SW 1271 (cell line): ENCODE measurements at places on chromosomes 4 and X.
A peak's percentile ranks its signal among the peaks of the same experiment; 100 is the strongest.

GRCh38 chrX:250965-251364, 30.2 kb upstream of the PLCXD1 start:
- no peak for DNase-seq

- no peak for DNase-seq
These were observed 324.0 kb downstream of the STIM2 start for GRCh38 chr4:27184508-27185155.

DNA sequence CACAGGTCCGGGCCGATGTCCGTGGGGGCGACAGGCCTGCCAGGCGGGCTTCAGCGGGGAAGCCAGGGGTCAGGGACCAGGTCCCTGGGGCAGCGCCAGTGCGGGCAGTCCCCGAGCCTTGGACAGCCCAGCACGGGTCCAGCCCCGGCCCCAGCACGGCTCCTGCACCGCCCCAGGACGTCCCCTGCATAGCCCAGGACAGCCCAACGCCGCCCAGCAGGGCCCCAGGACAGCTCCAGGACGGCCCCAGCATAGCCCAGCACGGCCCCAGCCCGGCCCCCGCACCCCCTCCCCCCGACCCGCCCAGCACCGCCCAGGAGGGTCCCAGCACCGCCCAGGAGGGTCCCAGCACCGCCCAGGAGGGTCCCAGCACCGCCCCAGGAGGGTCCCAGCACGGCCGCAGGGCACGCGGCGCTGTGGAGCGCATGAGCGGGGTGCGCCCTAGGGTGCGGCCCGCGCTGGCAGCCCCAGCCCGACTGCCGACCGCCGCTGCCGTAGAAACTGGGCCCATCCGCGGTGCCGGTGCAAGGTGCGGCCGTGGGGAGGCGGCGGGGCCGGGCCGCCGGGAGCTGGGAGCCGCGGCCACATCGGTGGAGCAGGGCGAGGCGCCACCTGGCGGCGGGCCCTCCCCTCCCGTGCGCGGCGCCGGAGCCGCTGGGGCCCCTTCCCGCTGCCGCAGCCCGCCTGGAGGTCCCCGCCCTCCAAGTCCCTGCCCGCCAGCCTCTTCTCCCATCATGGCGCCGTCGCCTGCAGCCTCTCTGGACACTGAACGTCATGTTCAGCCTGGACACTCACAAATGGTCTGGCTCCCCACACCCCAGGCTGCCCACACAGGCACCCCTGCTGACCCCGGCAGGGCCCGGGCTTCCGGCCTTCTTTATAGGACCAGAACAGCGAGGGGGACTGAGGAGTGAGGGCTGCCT, 106.8 kb upstream of the NKX1-1 start:
- DNase-seq: peak; percentile 24

GRCh38 chrX:69210581-69210980, 45.3 kb upstream of the PJA1 start:
- DNase-seq: no peak

DNA sequence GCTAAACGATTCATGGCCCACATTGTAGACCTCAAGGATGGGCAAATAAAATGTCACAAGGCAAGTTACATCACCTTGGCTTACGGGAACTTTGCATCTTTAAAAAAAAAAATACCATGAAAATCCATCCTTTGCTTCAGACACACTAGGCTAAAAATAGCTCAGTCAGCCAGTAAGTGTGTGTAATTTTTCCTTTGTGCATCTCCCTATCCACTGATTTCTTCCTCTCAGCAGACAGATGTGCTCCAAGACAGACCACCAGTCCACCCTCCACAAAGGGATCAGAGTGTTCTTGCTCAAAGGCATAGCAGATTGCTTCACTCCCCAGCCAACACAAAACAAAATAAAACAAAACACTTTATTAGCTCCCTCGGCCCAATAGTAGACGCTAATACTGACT, 14.6 kb downstream of the LDB2 start:
- no peak for DNase-seq

- DNase-seq: no peak
These were observed 206.0 kb downstream of the DCTD start for GRCh38 chr4:182711211-182711610.

GRCh38 chr4:46393606-46394005, 3.7 kb upstream of the GABRA2 start:
- no peak for DNase-seq

DNA sequence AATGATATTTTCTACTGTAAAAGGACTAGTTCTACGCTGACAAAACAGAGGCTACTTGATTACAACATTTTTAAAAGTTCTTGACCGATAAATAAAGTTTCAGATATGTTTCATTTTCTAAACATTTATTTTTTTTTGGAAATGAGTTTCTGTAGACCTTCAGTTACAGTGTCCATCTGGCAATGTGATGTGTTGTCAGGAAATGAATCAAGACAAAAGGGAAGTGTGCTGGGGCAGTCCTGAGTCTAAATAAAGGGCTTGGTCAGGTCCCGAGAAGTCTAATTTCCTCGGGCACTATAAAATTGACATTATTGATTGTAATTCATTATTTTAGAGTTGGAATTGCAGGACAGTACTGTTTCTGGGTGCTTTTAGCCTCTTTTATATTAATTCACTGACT, 57.0 kb upstream of the FTHL17 start:
- DNase-seq: no peak

DNA sequence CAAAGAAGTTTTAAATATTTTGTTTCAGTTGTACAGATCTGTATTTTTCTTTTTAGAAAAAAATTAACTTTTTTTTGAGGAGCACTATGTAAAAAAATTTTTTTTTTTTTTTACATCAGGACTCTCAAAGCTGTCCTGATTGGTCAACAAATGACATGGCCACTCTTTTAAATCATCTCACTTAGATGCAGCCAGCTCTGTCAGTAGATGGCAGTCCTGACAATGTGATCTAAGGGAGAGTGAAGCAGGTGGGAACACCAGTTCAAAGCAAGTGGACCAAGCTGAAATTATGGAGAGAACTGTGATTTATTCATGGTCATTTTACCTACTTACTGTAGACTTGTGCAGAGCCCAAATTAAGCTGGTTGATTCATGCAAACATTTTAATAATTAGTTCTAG, 174.7 kb upstream of the GPRIN3 start:
- DNase-seq: peak; percentile 0

DNA sequence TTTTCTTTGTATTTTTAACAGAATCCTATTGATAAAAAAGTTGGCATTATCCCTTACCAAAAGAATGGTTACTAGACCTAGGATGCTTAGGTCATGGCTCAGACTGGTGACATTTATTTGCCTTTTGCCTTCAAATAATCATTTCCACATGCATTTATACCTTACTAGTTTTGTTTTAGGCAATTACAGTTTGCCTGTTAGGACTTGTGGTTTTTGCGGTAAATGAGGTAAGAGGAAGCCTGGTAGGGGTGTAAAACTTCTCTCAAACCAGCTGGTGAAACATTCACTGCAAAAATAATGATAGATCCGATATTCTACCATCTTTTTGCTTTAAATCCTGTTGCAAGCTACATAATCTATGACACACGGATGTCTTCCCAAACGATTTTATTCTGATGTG, 12.1 kb downstream of the LAMP2 start:
- no peak for DNase-seq

DNA sequence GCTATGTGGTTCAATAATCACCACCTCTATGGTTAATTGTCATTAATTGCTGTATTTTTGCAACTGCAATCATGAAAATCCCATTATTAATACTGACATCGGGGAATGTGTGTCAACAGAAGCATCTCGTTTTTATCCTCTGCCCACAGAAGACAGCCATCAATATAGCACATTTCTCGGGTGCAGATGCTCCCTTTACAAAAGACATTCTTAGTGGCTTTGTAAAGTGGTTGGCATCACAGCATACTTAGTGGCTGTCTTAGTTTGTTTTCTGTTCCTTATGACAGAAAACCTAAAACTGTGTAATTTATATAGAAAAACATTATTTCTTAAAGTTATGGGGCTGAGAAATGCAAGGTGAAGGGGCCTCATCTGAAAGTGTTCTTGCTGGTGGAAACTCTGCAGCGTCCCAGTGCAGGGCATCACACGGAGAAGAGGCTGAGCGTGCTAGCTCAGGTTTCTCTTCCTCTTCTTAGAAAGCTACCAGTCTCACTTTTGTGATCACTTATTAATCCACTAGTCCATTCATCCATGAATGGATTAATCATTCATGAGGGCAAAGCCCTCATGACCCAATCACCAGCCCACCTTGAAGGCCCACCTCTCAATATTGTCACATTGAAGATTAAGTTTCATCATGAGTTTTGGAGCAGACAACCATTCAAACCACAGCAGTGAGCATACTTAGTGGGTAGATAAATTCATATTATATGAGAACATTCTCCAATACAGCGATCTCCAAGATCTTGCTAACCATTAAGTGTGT, 1067.7 kb upstream of the PABPC4L start:
- DNase-seq: no peak

DNA sequence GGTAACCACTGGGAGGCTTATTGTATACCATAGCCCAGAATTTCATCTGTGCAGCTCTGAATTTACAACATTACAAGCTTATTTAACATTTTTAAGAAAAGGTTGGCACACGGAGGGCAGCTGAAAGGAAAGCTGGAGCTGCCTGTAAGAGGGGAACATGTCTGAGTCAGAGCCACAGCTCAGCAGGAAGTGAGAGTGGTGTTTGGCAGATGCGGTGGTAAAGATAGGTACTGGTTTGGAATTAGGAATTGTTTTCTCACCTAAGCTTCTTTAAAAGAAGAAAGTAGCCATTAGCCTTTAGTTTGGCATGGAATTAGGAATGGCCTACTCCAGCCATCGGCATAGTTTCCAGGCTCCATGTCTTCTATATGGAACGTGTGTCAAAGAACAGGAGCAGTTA, 172.5 kb upstream of the ANXA3 start:
- no peak for DNase-seq

DNA sequence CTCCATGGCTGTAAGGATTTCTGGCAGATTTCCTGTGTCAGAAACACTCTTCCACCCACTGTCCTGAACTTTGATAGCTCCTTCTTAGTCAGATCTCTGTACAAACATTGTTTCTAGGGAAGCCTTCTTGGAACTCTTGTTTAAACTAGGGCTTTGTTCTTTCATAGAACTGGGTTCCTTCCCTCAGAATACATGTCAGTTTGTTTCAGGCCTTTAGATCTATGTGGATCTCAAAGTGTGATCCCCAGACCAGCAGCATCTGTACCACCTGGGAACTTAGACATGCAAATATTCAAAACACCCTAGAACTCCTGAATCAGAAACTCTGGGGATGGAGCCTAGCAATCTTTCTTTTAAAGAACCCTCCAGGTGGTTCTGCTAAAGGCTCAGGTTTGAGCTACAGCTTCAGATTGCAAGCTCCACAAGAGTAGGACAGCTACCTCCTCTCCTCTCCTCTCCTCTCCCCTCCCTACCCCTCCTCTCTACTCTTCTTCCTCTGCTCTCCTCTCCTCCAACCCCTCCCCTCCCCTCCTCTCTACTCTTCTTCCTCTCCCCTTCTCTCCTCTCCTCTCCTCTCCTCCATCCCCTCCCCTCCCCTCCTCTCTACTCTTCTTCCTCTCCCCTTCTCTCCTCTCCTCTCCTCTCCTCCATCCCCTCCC, 12.7 kb downstream of the RASSF6 start:
- DNase-seq: no peak

GRCh38 chr4:59484944-59485343, 1715.2 kb upstream of the ADGRL3 start:
- DNase-seq: no peak

DNA sequence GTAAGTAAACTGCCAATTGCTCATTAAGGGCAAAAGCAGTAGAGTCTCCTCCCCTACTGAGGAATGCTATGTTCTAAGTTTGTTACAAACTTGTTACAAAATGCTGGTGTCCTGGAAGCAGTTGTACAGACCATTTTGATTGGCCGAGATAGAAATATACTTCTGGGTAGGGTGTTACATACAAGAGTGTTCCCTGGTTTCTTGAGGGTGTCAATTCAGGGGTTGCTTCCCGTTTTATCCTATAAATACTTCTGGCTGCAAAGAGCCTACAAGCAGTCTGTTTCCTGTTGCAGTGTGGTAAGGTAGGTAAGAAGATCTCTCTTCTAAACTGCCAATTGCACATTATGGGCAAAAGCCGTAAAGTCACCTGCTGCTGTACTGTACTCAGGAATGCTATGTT, 5.7 kb downstream of the TRPC5OS start:
- DNase-seq: no peak

DNA sequence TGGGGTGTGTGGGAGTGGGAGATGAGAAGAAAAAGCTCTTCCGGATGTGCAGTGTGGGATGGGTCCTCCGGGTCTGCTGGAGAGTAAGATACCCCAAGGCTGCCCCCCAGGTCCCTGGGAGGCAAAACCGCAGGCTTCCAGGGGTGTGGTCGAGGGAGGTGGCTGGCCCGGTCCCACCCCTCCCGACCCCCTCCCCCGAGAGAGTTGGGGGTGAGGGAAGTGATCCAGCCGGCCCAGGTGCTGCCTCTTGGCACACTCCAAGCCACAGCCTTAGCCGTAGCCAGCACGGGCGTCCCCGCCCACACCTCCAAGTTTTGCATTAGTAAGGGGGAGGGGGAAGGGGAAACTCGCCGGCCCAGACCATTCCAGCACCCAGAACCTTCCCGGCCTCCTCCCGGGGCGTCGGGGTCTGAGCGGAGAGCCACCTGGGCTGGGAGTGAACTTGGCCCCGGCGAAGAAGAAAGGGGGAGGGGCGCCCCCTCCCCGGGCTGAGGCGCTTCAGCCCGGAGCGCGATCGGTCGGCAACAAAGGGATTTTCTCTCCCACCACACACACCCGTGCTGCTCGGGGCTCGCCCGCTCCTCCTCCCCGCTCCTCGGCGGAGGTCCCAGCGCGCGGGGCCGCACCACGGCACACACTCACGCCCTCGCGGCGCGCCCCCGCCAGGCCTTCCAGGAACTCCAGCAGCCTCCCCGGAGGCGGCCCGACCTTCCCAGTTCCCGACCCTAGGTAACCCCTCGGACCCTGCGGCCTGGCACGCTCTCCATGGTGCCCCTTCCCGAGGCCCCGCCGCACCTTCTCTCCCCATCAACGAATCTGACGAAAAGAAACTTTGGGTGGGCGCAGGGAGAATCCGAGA, 14.4 kb downstream of the BCOR start:
- DNase-seq: no peak

GRCh38 chr4:39763714-39764572, 66.0 kb downstream of the UBE2K start:
- DNase-seq: no peak

GRCh38 chr4:139849219-139849618, 183.6 kb downstream of the MGST2 start:
- no peak for DNase-seq

DNA sequence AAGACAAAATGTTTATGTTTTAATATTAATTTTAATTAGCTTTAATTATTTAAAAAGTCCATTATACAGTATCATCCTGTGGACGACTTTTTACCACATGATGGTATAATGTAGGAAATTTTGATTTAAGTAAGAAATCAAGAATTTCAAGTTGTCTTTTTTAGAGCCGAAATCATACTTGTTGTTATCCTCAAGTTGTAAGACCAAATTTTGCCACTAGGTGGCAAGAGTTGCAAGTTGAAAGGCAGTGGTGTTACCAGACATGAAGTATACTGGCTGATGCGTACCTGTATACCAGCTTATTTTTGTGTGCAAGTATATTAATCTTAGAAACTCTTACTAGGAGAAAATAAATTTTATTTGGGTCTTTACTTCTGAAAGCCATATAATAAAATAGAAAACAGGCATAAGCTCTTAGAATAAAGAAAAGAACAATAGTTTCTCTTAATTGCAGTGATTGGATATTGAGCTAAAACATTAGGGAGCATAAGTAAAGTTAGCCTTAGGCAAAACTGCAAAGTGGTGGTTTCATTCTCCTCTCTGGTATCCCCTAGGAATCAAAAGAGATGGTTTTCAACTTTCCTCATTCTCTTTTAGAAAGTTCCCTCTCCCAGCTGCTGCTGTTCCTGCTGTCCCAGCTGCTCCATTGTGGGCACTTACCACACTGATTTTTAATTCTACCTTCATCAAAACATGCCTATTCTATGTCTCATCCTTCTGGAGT, 118.0 kb upstream of the WDFY3 start:
- no peak for DNase-seq
